ENCODE measurements at places on chromosomes 1 and 21. TPM values are rescaled to one million over a fixed set of nuclear protein-coding genes. Genes with fewer than 3 reads are reported as not detected.

Gene ETV3L
- total RNA-seq, result not detected

Gene CD1B
- not detected for total RNA-seq

Gene LIN28A
- total RNA-seq, result not detected

- no peak for DNase-seq
Observed at GRCh38 chr1:27342778-27343638, 1.2 kb downstream of the SYTL1 start.

- DNase-seq, result no peak
Observed at GRCh38 chr1:61447106-61447967, 277.6 kb downstream of the TM2D1 start.

Gene FCRL1
- total RNA-seq, result not detected

DNA sequence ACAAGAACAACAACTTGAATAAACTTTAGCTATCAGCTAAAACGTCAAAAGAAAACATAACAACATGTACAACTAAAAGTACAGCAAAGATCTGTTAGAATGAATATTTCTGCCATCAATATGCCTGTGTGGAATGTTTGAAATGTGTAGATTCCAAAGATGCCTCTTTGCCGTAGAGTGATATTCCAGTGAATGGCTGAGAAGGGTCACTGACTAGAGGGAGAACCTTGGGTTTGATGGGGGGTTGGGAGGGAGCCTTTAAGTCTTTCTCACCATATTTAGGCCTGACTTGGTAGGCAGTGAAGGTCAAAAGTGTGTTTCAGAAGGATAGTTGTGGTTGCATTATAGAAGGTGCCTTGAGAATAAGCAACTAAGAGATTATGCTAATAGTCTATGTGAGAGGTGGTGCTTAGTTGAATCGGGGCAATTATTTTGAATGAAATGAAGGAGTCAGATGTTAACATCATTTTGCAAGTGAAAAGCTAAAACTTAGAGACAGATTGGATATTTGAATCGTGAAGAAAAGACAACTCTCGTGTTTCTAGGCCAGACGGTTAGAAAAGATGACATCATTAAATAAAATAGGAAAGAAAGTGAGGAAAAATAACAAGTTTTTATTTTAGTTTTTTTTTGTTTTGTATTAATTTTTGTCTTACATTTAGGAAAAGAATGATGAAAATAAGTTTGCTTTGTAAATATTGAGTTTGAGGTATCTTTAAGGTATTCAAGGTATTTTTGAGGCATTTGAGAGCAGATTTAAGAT, 53.8 kb downstream of the PLA2G4A start:
- DNase-seq, result no peak

DNA sequence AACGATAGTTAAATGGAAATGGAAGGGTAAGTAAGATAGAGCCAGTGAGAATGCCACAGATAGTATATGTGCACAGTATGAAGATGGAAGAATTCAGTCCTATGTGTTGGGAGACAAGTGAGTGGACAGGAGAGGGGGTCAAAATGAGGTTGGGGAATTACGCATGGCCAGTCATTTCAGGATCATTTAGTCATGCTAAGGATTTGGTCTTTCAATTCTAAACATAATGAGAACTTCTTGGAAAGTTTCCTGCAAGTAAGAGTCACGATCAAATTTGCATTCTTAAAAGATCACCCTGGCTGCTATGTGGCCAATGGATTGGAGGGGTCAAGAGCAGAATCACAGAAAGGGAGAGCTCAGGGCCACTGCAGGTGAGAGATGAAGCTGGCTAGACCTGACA, 64.0 kb upstream of the KCNK2 start:
- no peak for DNase-seq

GRCh38 chr1:92784021-92784638, 778 bp downstream of the EVI5 start:
- DNase-seq, result peak; percentile 2

DNA sequence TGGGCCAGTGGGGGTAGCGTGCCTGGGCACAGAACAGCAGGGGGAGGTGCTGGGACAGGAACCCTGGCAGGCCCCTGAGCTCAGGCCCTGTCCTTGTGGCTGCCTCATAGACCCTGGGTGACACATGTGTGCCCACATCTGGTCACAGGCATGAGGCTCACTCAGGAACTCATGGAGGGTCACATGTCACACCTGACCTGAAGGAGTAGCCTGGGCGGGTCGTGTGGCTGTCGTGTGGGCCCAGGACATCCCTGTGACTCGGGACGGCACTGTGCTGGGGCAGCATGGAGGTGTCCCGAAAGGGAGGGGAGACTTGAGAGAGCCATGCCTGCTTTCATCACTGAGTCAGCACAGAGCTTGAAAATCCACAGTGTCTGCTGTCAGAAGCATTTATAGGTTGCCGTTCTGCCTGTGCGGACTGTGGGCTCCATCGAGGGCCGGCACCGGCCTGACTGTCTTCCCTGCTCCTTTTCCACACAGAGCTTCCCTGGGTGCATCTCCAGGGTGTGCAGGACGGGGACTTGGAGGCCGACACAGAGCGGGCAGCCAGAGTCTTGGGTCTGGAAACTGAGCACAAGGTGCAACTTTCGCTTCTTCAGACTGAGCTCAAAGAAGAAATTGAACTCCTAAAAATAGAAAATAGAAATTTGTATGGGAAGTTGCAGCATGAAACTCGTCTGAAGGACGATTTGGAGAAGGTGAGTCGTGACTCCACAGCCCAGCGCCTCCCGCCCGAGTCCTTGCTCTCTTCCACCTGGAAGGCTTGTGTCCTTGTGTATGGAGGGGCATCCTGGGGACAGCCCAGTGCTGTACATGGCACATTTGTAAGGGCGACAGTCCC, 32.8 kb downstream of the PCNT start:
- DNase-seq, result peak; percentile 83

- no peak for DNase-seq
Observed at GRCh38 chr1:204574865-204575163, 58.6 kb downstream of the MDM4 start.

Gene GNAT2
- total RNA-seq, result not detected

GRCh38 chr1:191592039-191592438, 566.2 kb upstream of the RGS18 start:
- DNase-seq, result no peak

Gene PADI2
- 168 TPM for total RNA-seq

GRCh38 chr21:40043423-40043822, 176.2 kb downstream of the PCP4 start:
- no peak for DNase-seq

GRCh38 chr1:212290608-212291007, 5.4 kb downstream of the PPP2R5A start:
- no peak for DNase-seq

DNA sequence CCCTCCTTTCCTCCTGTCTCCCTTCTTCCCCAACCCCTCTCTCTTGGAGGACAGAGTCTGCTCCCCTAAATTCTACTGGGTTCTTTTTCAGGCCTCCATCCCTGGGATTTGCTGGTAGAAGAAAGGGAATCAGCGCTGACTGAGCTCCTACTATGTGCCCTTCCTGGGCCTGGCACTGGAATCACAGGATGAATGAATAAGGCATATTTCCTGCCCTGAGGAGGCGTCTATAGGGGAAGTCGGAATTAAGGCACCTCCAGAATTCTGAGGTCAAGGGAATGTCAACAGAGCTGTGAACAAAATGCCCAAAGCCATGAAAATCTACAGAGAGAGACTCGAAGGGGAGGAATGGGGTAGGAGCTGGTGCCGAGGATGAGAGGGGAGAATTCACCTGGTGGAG, 17.4 kb upstream of the BTG2 start:
- DNase-seq, result no peak

Gene TNFRSF18
- total RNA-seq, result not detected

Gene MIXL1
- total RNA-seq, result not detected

DNA sequence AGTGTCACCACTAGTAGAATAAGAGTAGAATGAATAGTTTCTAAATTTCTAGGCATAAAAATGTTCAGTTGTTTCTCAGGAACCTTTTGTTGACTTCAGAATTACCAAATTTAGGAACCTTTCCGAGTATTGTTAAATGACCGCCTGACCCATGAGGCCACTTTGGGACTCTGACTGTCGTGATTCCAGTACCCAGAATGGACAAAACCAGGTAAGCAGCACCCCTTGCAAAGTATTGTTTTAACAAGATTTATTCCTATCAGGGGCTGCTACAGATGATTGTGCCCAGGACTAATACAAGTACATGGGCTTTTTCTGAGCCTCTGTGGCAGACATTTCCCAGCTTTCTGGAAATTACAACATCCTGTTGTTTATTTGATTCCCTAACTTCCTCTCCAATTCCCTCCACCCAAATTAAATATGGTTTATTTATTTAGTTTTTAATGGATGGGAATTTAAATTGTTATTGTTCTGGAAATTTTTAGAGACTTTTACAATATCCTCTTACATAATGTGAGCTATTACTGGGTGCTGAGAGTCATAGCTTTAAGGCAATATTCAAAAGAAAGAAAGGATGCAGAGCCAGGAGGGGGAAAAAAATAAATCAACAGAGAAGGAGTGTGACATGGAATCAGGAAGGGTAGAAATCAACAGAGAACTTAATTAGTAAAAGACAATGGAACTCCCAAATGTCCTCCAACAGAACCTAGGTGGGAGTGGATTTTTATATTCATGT, 37.4 kb upstream of the NTPCR start:
- no peak for DNase-seq

DNA sequence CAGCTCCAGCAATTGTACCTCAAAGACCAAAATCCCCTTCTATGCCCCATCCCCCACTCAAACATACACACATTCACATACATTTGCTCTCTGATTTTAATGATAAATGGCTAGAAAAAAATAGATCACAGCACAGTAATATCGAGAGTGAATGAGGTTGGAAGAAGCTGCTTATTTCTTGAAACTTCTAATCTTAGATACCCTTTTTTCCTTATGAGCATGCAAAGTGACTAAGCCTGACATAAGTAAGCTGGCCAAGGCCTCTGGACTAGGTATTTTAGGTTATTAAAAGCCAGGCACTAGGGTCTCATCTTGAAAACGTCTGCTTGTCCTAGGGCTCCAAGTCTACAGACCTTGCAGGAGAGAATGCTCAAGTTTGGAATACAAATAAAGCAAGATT, 133.6 kb downstream of the TGFBR3 start:
- DNase-seq, result no peak

- DNase-seq, result no peak
Observed at GRCh38 chr1:240591078-240591477, 20.9 kb downstream of the GREM2 start.

- no peak for DNase-seq
Observed at GRCh38 chr1:88787023-88787903, 103.2 kb downstream of the PKN2 start.

DNA sequence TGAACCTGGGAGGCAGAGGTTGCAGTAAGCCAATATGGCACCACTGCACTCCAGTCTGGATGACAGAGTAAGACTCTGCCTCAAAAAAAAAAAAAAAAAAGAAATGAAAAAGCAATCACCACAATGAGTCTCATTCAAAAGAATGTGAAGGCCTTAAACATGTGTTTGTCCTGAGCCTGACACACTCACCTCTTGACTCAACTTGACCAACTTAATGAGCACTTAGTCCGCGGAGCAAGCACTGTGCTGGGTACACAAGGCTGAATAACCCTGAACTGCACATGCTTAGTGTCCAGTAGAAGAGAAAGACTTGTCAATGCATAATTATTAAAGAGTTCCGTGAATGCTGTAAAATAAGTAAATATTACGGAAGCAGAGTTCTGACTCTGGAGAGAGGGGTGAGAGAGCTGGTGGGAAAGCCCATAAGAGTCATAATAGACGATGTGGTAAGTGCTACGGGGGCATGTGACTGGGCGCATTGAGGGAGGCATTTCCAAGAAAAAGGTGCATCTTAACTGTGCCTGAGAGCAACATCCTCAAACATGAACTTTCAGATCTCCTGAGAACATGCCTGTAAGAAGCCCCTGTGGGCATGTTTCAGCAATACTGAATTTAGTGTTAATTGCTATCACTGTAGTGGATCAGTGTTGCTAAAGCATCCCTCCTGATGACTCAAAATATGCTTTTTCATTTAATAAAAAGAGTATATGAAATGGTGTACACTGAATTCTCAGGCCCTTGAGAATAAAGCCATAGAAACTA, 27.2 kb downstream of the MCOLN2 start:
- no peak for DNase-seq

GRCh38 chr1:55060133-55060999, 21.0 kb downstream of the PCSK9 start:
- DNase-seq, result no peak

DNA sequence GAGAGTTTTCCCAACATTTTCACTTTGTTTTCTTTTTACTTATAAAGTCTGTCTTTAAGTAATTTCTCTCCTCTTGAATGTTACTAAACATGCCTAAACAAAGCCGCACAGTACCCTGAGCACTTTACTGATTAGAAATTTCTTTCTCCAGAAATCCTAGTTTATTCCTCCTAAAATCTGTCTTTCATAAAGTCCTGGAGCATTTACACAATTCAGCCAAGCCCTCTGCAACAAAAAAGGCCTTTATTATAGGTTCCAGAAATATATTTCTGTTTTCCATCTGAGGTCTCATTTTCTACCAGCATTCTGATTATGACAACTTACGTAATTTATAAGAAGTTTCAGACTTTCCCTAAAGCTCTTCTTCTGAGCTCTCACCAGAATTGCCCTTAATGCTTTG, 549.5 kb upstream of the OLFM3 start:
- DNase-seq, result no peak

Gene WASF2
- total RNA-seq, result 10.6 TPM

DNA sequence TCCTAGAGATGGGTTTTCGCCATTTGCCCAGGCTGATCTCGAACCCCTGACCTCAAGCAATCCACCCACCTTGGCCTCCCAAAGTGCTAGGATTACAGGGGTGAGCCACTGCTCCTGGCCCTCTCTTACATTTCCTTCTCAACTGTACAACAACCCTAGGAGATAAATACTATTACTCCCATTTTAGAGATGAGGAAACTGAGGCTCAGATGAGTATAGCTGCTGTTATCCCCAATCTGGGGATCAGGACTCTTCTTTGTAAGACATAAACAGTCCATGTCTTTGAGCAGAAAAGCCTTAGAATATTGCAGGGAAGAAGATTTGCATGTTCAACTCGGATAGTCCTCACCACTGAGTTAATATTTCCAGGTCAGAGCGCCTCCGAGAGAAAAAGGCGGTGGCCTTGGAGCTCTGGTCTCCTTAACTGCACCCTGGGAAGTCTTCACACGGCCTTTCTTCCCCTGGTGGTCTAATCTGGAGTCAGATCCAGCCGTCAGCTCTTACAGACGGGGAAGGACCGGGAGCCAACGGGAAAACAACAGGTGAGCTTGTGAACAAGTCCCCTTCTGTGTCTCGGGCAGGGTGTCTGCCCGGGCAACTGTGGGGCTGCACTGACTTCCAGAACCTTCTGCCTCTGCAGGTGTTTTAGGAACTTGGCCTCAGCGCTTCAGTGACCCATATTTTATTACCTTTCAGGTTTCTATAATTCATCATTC, 5.9 kb upstream of the OLIG1 start:
- no peak for DNase-seq

- DNase-seq, result no peak
Observed at GRCh38 chr1:211320980-211321379, 5.7 kb upstream of the TRAF5 start.

Data from gastrocnemius medialis (tissue), 4 donors.